NCI-H1105 treated with DMSO at 0.1 percent for 48 hours (cell line): ENCODE measurements at places on chromosomes 2 and 18.

- DNase-seq: no peak
Measured at GRCh38 chr18:73691118-73691517, 456.5 kb downstream of the FBXO15 start.

DNA sequence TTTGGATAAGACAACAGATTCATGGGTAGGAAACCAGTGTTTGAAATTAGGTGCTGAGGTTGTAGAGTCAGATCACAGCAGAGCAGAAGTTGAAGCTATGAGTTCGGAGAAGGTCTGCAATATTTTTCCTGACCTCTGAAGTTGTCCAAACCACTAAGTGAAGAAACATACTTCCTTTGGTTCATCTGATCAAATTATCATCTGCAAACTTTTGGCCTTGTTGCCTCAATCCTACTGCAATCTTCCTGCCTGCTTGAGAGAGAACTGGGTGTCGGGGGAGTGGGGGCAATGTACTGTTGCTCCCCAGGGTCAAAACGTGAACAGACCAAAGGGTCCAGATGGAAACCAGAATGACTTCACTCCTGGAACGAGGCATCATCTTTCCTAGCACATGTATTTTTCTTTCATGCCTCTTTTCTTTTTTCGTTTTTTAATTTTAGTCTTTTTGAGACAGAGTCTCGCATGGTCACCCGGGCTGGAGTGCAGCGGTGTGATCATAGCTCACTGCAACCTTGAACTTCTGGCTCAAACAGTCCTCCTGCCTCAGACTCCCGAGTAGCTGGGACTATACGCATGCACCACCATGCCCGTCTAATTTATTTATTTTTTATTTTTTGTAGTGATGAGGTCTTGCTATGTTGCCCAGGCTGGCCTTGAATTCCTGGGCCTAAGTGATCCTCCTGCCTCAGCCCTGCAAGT lies 42.7 kb downstream of the RAB31 start:
- DNase-seq: no peak

DNA sequence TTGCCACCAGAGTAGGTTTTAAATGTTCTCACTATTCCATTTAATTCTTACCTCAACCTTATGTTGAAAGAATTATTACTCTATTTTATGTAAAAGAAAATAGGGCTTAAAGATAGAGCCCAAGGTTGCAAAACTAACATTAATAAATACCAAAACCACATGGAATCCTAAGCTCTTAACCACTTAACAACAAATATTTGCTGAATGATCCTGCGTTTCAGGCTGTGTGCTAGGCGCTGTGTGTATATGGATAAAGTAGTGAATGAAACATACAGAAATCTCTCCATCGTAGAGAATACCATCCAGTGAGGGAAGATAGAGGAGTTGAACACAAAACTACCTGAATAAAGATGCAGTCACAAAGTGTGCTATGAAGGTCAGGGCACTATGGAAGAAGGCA lies 485.1 kb downstream of the THSD7B start:
- no peak for DNase-seq

GRCh38 chr2:222938327-222938726 lies 77.5 kb downstream of the ACSL3 start:
- DNase-seq: no peak

DNA sequence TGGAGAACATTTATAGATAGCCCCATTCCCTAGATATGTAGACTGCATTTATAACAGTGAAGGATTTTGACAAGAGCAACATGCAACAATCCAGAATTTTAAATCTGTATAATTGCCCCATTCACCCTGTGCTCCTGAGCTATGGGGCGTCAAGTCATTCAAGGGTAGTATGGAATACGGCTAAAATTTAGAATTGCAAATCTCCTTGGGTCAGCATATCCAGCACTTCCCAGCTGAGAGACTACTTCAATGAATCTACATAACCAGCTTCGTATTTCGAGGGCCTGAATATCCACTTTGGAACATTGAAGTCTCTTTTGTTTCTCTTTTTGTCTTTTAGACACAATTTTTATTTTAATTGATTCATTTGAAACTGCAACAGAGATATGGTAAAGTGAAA lies 28.4 kb upstream of the ACVR1C start:
- no peak for DNase-seq

DNA sequence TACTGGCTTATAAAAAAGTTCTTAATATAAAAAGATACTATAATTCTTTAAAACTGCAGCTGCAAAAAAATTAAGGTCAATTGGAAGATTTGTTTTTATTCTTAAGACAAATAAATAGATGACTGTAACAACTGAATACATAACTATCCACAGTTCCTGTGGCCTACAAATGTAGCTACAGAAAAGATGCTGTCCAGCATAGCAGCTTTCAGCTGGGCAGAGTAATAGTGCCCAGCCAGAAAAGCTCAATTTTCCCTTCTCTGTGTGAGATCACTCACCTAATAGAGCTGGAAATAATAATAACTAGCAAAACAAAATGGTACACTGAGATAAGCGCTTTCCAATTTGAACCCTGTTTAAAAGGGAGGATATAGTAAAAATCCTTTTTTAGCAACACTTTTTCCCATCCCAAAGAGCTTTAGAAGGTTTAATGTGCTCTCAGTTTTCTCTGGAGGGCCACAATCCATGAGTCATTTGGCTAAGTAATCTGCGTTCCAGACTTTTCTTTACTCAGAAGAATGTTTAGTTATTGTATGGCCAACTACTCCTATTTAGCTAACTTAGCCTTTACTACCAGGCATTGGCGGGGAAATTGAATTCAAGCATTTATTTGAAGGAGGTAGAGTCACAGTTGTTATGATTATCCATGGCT lies 158.1 kb upstream of the SLC39A10 start:
- no peak for DNase-seq

DNA sequence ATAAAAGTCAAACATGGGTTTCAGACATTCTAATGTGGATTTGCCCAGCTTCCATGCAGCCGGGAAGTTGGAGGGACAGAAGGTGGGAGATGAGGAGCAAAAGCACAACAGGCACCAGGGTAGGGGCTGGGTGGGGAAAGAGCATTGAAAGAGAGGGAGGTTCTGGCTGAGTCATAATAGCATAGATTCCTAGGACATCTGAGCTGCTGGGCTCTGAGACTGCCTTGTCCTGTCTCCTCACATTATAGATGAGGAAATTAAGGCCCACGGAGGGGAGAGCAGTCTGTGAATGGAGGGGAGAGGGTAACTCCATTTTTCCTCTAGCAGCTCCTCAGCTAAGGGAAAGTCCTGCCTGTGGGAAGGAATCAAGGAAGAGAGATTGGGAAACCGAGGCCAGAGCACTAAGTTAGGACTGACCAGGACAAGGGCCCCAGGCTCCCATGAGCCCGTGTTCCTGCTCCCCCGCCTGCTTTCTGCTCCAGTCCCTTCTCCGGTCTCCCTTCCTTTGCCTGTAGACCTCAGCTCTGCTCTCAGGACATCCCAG lies 26.2 kb downstream of the SH2D6 start:
- no peak for DNase-seq

GRCh38 chr2:109135359-109136197 lies 6.6 kb downstream of the SH3RF3 start:
- DNase-seq: peak; percentile 53

- DNase-seq: no peak
Measured at GRCh38 chr2:238691596-238692491, 156.0 kb upstream of the TWIST2 start.

- no peak for DNase-seq
Measured at GRCh38 chr2:231362555-231363184, 32.8 kb upstream of the B3GNT7 start.

DNA sequence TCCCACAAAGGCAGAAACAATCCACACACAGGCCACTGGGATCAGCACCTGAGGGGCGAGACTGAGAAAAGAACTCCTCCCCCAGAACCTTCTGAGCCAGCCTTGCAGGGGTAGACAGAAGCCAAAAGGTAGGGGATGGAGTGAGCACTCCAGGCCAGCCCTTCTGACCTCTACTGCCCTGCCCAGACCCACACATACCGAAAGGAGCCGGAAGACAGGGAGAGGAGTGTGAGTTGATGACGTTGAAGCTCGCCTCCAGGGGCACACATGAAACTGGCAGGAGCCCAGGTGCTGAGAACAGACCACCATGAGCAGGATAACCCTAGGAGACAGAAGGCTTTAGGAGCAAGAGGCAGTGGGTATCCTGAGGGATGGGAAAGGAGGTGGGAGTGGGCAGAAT lies 1.8 kb downstream of the SLC23A3 start:
- no peak for DNase-seq

DNA sequence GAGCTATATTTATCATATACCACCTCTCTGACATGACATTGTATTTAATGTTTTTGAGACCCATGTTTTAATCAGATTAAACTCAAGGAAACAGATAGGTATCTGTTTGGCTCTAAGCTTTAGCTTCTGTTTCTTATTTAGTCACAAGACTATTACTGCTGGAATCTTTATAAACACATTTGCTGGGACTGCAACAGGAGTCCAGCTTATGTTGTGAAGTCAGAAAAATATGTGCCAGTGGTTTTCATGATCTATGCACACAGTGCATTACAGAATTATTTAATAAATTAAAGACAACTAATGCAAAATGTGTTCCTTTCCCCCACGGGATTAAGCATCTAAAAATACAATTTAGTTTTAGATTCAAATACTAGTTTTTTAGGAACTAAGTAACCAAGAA lies 338.9 kb downstream of the ZEB2 start:
- no peak for DNase-seq

GRCh38 chr2:200308546-200309295 lies 2.2 kb downstream of the SPATS2L start:
- no peak for DNase-seq

DNA sequence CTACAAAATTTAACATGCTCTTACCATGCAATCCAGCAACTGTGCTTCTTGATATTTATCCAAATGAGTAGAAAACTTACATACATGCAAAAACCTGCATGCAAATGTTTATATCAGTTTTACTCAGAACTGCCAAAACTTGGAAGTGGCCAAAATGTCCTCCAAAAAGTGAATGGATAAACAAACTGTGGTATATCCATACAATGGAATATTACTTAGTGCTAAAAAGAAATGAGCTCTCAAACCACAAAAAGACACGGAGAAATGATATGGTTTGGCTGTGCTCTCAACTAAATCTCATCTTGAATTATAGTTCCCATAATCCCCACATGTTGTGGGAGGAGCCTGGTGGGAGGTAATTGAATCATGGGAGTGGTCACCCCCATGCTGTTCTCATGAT lies 267.2 kb downstream of the ZEB2 start:
- no peak for DNase-seq

GRCh38 chr2:120982598-120982997 lies 246.9 kb downstream of the GLI2 start:
- no peak for DNase-seq

- DNase-seq: no peak
Measured at GRCh38 chr2:200130762-200131166, 175.4 kb downstream of the MAIP1 start.

- no peak for DNase-seq
Measured at GRCh38 chr2:178449700-178450523, 1.1 kb downstream of the PRKRA start.

DNA sequence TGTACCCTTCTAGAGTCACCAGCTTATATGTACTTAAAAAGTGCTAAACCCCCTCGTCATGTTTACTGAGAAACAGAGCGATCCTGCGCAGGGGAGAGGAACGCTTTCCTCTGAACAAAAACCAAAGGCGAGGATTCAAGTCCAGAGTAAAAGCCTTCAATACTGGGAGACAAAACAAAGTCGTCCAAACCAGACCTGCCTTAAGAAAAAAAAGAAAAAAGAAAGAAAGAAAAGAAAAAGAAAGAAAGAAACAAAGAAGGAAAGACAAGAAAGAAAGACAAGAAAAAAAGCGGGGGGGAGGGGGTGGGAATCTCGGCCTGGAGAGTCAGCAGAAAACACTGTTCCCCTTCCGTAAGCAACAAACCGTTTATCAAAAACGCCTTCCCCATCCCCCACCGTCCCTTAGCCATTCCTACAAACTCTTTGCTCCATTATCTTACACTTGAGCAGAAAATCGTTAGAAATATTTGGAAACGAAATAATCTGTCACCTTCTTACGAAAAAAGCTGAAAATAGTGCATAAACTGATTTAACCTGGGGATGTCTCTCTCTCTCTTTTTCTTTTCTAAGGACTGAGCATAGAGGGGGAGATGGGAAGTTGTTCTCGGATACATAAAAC lies 3.3 kb downstream of the PTGR3 start:
- DNase-seq: no peak

GRCh38 chr18:55380589-55380988 lies 207.4 kb downstream of the TCF4 start:
- DNase-seq: no peak

DNA sequence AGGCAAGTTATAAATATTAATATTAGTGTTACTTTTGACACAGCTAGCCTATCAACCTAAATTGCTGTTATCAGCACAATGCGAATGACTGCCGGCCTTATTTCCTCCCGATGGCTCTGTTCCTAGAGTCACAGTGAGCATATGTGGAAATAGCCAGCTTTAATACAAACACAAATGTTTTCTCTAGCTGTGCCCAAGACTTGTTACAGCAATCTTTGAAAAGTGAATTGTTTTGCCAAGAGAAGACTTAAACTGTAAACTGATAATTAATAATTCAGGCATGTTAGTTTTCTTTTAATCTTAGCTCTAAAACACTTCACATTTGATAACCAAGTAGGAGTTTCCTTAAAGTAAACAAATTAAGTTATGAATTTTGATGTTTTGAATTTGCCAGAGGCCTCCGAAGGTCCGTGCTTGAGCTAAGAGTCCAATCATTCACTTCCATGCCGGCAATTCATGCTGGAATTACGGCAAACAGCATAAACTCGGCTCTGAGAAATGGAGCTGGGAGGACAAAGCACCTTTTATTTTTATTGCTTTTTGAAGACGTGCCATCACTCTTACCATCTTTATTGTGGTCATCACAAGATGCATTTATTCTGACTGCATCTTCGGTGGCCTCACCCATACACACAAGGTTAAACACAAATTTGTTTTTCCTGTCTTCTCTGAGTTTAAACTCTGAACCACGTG lies 184.5 kb upstream of the CWC22 start:
- no peak for DNase-seq

DNA sequence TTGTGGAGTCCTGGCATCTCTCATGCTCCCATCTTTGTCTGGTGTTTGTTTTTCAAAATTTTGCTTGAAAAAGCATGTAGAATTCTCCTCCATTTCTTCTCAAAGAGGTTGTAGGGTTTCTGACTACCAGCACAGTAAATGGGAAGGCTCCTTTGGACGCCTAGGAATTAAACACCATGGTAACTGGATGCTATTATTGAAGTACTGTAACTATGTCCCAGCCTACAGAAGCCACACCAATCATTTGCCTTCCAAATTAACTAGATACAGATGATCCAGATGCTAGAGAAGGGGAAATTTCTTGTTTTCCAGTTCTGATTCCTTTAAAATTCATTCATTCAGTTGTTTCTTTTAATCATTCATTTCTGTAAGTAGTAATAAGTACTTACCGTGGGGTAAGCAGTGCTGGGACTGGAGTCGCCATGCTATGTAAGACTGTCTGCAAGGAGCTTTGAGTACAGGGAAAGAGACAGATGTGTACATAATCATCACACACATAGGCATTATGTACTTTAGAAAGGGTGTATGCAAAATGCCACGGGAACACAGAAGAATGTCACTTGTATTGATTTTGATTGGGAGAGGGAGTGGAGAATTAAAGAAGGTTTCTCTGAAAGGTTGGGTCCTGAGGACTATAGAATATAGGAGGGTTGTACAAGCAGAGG lies 49.6 kb downstream of the KIF5C start:
- no peak for DNase-seq
